ENCODE measurements at places on chromosomes 5 and 9.
A peak's percentile ranks its signal among the peaks of the same experiment; 100 is the strongest.

DNA sequence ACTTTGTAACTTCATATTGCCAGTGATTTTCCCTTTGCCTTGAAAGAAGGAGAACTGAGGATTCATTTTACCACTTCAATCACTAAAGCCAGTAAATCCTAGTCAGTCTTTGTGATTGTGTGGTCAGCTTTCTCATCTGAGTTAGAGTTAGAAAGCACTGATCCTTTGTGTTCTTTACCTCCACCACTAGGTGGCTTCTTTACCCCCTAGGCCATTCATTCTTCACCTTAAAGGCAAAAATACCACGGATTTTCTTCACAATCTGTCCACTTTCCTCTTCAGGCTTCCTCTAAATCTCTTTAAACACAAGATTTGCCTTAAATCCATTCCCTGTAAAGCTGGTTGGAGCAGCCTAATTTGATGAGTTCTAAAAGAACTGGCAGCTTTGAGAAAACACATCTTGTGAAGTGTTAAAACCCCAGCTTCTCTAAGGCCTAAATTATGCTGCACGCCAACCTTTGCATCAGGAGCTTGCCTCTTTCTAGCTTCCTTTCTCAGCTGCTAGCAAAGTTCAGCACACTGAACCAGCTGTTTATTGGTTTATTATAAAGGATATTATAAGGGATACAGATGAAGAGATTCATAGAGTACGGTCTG is 20.4 kb downstream of the BDP1 start:
- DNase-seq, result peak; percentile 10

DNA sequence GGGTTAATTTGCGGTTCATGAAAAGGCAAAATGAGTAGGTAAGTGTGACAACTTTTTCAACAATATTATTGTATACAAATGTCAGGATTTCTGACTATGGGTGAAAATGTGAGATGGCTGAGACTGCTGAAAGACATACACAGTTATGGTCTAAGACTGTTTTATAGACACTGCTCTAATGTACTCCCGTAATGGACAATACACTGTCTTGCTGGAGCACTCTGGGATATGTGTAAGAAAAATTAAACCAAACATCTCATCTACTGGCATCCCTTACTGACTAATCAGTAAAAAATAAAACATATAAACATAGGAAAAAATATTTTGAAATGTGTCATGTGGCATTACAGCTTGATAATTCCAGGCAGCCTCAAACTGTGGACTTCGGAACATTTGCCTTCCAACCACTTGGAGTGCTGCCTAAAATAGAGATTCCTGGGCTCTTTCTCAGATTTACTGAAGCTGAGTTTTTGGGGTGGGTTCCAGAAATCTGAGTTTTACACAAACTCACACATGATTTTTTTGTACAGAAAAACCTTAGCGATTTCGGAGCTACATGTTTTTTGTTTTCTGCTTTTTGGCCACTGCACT is 233.9 kb upstream of the TBCA start:
- no peak for DNase-seq

DNA sequence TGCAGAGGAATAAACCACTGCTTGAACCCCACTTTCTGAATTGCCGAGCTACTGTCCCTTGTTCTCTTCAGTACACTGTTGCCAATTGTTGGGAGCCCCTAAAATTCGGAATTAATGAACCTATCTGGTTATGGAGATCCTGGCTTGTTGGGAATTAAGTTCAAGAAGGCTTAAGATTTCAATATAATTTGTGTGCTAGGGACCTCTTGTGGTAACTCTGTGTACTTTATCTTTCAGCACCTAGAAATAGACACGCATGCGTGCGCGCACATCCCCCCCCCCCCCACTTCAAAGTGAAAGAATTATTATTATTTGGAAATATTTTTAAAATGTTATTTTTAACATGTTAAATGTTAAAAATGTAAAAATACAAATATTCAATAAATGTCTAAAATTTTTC is 53.3 kb upstream of the FAM169A start:
- peak; percentile 32 for DNase-seq

- no peak for DNase-seq
These were observed 89.8 kb downstream of the PCDH1 start for GRCh38 chr5:141788296-141788970.

GRCh38 chr5:170408226-170408625 is 19.1 kb upstream of the KCNMB1 start:
- no peak for DNase-seq

DNA sequence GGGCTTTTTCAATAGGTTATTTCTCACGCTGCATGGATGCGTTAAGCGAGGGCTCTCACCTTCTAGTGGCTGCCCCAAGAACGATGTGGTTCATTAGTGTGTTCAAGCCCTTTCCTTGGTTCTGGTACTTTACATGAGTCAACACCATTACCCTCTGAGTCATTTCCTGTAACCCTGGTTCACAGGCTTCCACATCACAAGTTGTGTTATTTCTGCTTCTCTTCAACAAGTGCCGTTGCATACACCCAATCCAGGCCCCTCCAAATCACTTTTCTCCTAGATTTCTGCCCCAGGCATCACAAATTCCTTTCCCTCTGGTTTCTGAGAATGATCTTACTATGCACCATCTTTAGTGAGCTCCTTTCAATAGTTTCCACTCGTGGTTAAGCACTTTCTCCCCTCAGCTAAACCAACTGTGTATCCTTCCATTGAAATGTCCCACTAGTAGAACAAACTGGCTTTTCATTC is 69.5 kb upstream of the RAD23B start:
- peak; percentile 83 for DNase-seq

DNA sequence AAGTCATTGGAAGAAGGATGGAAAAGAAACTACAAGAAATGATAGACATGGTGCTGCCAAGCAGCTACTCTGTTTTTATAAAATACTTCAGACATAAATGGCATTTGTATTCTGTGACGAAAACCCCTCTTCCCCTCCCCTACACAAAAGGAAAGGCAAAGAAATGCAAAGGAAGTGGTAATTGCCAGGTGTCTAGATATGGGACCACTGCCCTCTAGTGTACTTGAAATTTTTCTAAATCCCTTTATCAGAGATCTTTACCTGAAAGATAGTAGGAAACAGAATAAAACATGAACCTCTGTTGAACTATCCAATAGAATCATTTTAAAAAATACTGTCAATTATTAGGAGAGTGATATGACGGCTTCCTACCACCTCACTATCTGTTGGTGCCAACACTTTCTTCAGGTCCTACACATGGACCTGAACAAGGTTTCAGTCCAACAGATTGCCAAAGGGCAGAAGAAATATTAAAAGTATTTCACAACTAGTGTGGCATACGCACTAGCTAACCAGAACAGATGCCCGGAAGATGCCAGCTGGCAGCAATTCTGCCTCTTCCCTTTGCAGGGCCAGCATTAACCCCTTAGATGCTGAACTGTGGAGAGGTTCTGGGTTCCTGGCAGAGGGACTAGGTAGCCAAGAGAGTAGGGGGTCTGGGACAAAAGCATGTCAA is 104.1 kb downstream of the TSSK1B start:
- DNase-seq, result no peak

- peak; percentile 56 for DNase-seq
These were observed 13.1 kb upstream of the ZNF79 start for GRCh38 chr9:127411122-127411521.

- DNase-seq, result no peak
These were observed 4.5 kb upstream of the SEMA6A start for GRCh38 chr5:116579144-116579543.

DNA sequence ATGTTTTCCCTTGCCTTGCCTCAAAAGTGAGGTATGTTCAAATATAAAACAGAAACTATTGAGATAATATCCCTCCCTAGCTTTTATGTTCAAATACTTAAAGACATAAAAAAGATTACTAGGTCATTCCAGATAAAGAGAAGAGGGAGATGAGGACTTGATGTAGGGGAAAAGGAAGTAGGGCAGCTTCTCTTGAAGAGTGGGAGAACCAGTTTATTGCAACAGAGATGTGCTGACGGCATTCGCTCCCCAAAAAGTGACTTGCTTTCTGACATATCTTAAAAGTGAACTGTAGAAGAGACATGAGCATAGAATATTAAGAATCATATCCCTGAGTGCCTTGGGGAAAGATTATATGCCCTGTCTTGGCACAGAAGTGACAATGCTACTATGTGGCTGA is 330.2 kb upstream of the NREP start:
- DNase-seq, result peak; percentile 42

DNA sequence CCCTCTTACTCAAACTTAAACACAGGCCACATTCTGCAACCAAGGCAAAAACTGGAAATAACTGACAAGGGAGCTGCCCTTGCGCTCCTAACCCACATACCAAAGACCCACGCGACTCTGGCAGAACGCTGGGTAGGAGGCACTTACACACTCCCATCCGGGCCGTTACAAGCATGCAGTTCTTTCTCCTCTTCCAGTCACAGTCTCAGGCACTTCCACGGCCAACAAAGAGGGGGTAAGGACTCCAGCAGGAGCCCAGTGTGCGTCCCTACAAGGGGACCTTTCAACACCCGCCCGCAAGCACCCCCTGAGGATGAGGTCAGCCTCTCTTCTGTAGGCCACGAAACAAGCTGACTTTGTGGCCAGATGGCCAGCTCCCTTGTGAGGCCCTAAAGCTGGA is 57.4 kb downstream of the SERINC5 start:
- DNase-seq, result peak; percentile 50

- no peak for DNase-seq
These were observed 421.7 kb upstream of the KIF2A start for GRCh38 chr5:61884252-61884855.

GRCh38 chr5:147465747-147466146 is 44.1 kb downstream of the DPYSL3 start:
- DNase-seq, result no peak

GRCh38 chr9:132910376-132910775 is 31.7 kb downstream of the SPACA9 start:
- no peak for DNase-seq

DNA sequence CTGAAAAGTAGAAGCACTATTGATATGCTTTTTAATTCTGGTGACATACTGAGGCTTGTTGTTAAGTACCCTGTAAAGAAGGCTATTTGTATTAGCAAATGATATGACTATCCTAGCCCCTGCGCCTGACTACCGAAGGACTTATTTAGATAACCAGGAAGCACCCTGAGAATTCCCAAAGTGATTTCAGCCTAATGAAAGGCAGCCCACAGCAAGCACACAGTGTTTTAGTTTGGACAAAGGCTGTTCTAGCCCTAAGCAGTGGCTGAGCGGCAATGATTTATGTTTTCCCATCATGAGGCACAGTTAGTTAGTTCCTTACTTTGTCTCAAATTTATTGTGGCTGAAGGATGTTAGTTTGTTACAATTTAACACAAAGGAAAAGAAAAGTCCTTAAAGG is 235.3 kb downstream of the KCTD16 start:
- no peak for DNase-seq

DNA sequence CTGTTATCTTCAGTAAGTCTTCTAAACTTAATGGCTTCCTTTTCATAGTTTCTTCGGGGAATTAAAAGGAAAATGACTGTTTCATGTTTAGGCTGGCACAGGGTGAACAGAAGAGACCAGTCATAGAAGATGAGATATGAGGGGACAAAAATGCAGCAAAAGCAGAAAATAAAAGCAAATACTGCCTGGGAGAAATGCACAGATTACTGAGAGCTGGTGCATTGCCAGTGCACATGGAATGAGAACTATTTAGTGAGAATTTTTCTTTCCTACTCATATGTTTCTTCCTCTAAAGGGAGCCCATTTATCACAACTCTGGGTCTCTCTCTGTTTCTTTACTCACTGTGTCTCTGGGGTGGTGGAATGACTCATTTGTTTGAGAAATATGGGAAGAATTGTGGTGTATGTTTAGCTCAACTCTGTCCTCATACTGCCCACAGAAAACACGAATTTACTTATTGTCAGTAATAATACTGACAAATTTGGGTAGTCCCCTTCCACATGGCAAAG is 25.9 kb upstream of the ANKRD55 start:
- DNase-seq, result peak; percentile 99

- no peak for DNase-seq
These were observed 86.1 kb downstream of the BARX1 start for GRCh38 chr9:93869088-93869487.

- no peak for DNase-seq
These were observed 39.2 kb downstream of the FAXDC2 start for GRCh38 chr5:154811239-154811638.

- no peak for DNase-seq
These were observed 89.8 kb upstream of the ELL2 start for GRCh38 chr5:96051401-96051830.

- DNase-seq, result peak; percentile 63
These were observed 2.4 kb upstream of the UHRF2 start for GRCh38 chr9:6410633-6411032.

DNA sequence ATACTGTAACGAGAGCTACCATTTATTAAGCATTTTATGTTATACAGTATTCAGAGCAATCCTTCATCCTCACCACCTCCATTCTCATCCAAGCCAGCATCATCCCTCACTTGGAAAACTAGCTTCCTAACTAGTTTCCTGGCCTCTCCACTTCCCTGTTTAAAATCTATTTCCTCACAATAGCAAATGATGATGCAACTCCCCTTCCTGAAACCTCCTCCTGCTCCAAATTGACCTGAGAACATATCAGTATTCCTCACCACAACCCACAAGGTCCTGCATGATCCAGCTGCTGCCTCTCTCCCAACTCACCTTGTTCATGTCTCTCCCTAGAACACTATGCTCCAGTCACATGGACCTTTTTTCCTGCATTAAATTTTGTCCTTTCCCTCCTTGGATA is 4.3 kb upstream of the SLC36A2 start:
- peak; percentile 29 for DNase-seq

DNA sequence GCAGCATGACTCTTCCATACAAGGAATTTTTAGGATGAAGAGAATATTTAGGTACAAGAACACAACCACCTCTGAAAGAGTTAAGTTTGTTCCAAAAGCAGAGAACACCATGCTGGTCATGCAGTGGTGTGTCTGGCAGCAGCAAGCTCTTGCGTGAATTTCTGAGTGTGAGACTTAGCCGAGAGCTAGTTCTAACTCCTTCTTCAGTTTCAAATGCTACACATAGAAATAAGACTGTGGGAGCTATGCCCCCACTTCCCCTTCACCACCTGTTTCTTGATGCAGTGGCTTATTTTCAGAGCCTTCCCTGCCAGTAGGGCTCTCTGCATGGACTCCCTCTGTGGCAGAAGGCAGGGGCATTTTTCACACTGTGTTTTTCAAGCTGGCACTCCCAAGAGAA is 122.9 kb upstream of the ZNF366 start:
- DNase-seq, result no peak

GRCh38 chr9:112162621-112163413 is 12.3 kb downstream of the SUSD1 start:
- DNase-seq, result peak; percentile 31

DNA sequence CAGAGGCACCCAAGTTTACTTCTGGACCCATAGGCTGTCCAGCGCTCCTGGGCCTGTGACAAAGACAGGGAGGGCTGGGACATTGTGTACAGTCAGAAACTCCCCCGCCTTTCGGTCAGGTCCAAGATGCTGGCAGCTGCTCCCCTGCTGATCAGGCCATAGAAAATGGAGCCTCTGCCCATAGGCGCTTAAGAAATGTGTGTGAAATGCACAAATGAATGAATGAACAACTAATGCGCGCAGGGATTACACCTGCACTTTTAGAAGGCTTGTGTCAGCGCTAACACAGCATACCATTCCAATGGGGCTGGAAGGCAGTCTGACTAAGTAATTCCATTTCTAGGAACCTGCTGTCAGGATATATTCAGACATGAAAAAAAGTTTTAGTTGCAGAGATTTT is 16.3 kb downstream of the PTPN3 start:
- no peak for DNase-seq

GRCh38 chr5:58901271-58901670 is 318.4 kb downstream of the RAB3C start:
- DNase-seq, result no peak

All from inflammatory macrophage treated with lipopolysaccharide for 1 hour (primary cell).